ENCODE measurements at places on chromosomes 7 and 10.
A peak's percentile ranks its signal among the peaks of the same experiment; 100 is the strongest.

DNA sequence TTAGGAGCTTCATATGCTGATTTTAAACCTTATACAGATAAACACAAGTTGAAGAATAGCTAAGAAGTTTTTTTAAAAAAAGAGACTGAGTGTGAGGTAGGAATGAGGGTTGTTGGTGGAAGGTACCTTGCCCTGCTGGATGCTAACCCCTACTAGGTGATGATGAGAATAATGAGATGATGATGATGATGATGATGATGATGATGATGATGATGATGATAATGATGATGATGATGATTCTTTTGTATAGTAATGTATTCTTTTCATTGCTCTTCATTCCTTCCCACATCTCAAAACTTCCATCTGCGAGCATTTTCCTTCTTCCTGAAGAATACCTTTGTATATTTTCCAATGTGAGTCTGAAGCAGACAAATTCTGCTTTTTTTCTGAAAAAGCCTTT, 14.1 kb upstream of the TMEM273 start:
- DNase-seq, result no peak

GRCh38 chr7:77714195-77714594, 17.9 kb downstream of the RSBN1L start:
- DNase-seq, result no peak

DNA sequence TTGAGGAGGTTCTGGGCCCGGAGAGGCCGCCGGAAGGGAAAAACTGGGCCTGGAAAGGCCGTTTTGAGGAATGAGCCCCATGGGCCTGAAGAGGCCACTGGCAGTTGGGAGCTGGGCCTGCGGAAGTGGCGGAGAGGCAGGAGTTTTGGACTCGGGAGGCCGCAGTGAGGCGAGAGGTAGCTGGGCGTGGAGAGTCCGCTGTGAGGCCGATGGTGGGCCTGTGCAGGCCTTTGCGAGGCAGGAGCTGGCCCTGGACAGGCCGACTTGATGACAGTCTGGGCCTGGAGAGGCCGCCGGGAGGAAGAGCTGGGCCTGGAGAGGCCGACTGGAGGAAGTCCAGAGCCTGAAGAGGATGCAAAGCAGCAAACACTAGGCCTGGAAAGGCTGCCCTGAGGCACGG, 259.0 kb upstream of the NUPR2 start:
- DNase-seq, result no peak

GRCh38 chr7:44074349-44074695, 8.0 kb downstream of the POLM start:
- no peak for DNase-seq

DNA sequence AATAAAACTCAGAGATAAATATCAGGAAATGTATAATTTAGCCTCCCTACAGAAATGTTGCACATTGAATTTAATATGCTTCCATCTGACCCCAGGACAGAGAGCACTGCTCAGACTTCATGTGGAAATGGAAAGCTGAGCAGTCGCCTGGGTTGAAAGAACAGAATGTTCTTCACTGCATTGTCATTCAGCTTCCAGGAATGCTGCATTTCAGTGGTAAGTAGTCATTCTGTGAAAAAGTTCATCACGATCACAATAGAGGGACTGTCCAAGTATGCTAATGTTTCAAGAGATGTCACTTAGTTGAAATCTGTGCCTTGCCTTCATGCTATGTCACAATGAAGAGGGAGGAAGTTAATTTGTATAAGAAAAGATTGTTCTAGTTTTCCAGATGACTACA, 147.3 kb downstream of the NRCAM start:
- peak; percentile 40 for DNase-seq

- no peak for DNase-seq
These were observed 169.5 kb downstream of the DKK1 start for GRCh38 chr10:52483587-52483986.

DNA sequence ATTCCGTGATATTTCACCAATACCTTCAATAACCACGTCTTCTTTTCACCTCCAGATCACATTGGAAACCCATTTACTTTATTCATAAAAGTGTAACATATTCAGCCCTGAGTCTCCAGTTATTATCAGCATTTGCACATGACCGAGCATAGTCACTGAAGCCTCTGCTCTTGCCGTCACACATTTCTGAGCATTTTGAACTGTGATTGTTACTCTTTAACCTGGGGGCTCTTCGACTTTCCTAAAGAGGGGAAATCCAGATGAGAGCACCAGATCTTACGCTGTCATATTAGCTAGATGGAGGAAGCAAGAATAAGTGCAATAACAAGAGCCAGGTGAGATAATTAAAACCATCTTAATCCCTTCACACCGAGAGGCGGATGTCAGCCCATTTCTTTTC, 260.0 kb upstream of the NRP1 start:
- DNase-seq, result no peak

DNA sequence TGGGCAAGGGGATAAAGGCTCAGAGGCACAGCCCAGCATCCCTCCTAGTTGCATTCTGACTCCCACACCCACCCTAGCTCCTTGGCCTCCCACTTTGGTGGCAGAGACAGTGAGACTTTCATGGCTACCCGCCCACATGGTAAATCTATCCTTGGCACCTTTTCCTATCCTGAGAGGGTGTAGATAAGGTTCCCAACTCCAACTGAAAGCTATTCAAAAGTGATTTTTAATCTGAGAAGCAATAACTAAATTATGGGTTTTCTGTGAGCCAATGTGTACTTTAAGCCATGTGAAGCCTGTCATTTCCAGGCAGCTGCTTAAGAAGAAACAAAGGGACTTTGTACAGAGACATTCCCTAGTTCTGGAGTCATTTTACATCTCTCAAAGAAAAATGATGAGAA, 9.1 kb downstream of the LAMB1 start:
- no peak for DNase-seq

GRCh38 chr7:47801423-47801822, 146.8 kb downstream of the PKD1L1 start:
- DNase-seq, result no peak

GRCh38 chr7:128055637-128056036, 24.4 kb upstream of the LRRC4 start:
- no peak for DNase-seq

GRCh38 chr10:80186364-80187012, 18.8 kb downstream of the ANXA11 start:
- no peak for DNase-seq

DNA sequence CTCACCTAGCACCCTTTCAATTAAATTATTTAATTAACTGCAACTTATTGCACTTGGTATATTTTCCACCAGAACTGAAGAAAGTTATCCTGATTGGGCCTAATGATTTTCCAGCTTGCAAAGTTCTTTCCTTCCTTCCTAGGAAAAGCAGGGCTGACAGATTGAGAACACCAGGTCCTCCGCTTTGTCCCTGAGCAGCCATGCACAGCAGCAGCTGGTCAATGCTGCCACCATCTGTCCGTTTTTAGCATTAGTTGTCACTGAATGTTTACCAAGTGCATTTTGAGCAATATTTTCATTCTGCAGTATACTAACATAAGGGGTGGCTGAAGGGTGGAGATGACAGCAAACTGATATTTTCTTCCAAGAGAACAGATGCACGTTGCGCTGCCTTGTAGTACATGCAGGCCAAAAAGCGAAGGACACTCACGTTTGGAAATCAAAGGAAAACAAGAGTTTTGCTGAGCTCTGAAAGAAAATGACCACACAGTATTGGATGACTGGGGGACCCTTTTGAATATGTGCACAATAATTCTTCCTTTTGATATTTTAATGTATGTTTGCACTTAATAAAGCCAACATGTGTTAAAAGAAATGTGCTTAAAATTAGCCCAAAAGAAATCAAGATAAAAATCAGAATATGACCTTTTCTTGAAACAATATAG, 248.8 kb upstream of the PTN start:
- DNase-seq, result peak; percentile 50

Data from activated CD4-positive, alpha-beta T cell treated with anti-CD3 and anti-CD28 coated beads, Interleukin-10, Interleukin-2, amounts not matched to agents 100 ng/mL and 50 ng/mL, durations not matched to agents 16 hours and 8 hours (primary cell).